EH (cell line): ENCODE measurements at places on chromosomes 3 and 15.
A peak's percentile ranks its signal among the peaks of the same experiment; 100 is the strongest.

DNA sequence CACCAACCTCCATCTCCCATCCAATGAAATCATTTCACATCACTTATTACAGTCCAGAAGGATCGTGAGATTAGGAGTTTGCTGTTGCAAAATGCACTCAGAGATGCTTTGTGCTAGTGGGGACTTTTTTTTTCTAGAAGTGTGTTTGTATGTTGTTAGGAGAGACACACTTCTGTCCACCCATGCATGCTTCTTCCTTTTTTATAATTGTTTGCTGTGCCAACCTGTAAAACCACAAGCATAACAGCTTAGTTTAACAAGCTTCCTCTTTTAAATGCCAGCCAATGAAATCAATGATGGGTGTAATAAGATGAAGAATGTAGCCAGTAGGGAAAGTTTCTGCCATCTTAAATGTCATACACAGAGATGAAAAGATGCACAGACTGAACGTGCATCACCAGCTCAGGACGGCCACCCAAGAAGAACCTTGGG lies 305.6 kb upstream of the STT3B start:
- no peak for DNase-seq

- DNase-seq, result no peak
Observed at GRCh38 chr3:60333710-60334109, 917.5 kb downstream of the FHIT start.

DNA sequence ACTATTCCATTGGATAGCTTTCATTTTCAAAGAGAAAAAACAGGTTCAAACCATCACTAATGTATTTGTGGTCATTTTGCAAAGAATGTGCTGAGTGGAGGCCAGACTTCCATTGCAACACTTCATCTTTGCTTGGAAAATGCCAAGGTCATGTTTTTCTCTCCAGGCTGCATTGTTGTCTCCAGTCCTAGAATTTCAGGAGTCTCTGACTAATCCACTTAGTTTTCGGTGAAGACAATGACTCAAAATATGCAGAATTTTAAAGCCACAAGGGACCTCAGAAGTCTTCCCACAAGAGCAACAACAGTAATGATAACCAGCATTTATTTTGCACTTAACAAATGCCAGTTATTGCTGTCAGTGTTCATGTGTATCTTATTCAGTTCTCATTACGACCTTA lies 277.0 kb downstream of the RYR3 start:
- DNase-seq, result no peak

GRCh38 chr3:168289471-168290008 lies 193.8 kb upstream of the GOLIM4 start:
- DNase-seq, result no peak

DNA sequence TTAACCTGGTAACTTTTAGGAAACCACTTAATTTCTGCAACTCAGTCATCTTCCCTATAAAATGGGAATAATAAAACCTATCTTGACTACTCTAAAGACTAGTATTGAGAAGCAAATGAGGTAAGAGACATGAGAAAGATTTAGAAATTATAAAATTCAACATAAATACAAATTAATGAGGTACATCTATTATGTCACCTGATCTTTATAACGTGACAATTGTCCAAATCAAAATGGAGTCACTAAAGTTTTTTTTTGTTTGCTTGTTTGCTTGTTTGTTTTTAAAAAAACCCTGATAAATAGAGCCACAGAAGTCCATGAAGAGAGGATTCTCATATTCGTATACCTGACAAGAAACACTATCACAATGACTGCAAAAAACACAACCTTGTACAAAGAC lies 242.8 kb downstream of the LRRN1 start:
- no peak for DNase-seq

DNA sequence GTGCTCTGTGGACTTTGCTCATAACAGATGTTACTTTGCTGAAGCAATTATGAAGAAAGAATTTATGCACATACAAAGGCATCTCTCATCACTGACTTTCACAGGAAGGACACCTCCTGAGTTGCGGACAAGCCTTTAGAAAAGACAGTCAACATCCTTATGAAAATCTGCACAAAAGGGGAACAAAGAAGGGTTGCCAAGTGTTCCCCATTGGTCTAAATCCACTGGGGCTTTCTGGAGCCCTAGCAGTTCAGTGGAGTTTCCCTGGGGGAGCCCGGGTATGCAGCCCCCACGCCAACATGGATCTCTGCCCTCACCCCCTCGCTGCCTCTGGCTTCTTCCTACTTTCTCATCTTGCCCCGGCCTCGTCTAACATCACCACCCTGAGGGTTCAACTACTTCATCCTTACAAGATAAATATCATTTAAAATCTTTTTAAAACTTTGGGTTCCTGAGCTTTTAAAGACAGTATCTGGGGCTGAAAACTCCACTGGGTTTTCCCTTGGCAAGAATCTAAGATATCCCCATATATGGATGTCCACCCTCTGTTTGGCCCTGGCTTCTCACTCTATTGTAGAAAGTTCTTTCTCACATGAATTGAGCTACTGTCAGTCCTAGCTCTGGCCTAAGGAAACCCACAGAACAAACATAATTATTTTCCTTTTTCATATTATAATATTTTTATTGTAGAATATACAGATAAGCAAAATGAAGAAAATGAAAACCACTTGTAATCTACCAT lies 207.9 kb upstream of the RGMA start:
- DNase-seq, result no peak

- DNase-seq, result peak; percentile 66
Observed at GRCh38 chr3:12638105-12638504, 25.8 kb downstream of the RAF1 start.

- peak; percentile 69 for DNase-seq
Observed at GRCh38 chr3:30611613-30612436, 5.4 kb downstream of the TGFBR2 start.

DNA sequence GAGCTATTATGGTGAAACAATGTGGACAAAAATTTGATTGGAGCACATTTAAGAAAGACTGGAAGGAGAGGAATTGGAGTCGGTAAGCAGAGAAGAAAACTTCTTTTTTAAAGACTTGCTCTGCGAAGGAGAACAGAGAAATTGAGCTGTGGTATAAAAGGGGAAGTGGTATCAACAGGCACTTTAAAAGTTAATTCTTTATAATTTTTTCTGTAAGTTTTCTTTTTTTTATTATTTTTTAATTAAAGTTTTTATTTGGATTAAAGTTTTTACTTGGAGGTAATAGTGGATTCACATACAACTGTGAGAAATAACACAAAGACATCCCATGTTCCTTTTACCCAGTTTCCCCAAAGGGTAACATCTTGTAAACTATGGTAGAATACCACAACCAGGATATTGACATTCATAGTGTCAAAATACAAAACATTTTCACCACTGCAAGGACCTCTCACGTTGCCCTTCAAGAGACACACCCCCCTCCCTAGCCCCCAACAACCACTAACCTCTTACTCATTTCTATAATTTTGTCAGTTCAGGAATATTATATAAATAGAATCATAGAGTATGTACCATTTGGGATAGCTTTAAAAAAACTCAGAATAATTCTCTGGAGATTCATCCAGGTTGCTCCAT lies 33.8 kb upstream of the XIRP1 start:
- DNase-seq, result no peak

GRCh38 chr3:74842141-74842540 lies 227.7 kb upstream of the CNTN3 start:
- no peak for DNase-seq

GRCh38 chr3:195906865-195907683 lies 1.3 kb downstream of the TNK2 start:
- peak; percentile 13 for DNase-seq

- no peak for DNase-seq
Observed at GRCh38 chr3:5427938-5428337, 240.4 kb downstream of the EDEM1 start.

DNA sequence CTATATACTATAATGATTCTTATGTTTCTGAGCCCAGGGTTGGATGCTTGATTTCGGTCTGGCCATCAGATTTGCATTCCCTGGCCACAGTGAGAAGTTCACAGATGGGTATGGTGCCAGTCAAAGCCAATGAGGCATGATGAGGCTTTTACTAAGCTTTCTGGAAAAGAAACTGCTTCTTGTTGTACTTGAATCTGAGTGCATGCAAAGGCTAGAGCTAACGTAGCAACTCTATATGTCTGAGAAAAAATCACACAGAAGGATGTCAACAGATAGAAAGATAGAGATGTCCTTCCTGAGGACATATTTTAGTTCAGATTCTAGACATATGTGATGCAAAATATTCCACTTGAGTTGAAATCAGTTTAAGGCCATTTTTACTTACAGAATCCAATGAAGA lies 608.1 kb downstream of the ROBO1 start:
- DNase-seq, result no peak

- DNase-seq, result peak; percentile 80
Observed at GRCh38 chr15:56835718-56836171, 82.7 kb upstream of the TCF12 start.

DNA sequence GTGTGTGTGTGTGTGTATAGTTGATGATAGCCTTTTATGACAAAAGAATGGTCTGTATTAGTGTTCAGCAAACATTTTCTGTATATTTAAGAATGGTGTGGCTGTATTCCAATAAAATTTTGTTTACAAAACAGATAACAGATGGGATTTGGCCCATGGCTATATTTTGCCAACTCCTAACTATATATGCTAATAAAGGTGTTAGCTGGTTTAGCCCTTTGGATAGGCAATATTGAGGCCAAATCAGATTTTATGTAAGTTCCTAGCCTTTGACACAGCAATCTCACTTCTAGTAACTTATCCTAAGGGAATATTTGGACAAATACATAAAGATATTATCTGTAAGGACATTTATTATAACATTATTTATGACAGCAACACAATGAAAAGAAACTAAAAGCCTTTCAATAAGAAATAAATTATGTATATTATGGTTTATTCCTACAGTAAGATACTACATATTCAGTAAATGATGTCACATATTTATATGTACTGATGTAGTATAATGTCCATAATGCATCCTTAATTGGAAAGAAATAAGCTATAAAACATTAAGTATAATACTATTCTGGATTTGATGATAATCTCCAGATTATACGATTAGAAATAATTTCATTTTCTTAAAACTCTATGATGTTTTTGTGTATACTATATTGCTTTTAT lies 264.0 kb downstream of the RBMS3 start:
- no peak for DNase-seq

DNA sequence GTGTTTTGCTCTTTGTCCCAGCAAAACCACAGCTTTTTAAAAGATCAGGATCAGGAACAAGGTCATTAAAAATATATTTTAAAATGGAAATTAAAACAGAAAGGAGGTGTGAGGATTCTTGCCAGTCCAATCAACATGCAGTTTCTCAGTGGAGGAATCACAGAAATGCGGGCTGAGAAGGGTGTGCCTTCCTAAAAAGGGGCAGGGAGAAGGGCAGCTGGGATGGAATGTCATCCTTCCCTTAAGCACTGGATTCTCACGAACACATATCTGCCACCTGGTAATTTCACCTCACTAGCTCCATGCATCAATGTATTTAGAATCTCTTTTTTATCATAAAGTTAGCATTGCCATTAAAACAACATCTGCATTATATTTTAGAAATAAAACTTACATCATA lies 21.4 kb downstream of the ABI3BP start:
- DNase-seq, result peak; percentile 40

DNA sequence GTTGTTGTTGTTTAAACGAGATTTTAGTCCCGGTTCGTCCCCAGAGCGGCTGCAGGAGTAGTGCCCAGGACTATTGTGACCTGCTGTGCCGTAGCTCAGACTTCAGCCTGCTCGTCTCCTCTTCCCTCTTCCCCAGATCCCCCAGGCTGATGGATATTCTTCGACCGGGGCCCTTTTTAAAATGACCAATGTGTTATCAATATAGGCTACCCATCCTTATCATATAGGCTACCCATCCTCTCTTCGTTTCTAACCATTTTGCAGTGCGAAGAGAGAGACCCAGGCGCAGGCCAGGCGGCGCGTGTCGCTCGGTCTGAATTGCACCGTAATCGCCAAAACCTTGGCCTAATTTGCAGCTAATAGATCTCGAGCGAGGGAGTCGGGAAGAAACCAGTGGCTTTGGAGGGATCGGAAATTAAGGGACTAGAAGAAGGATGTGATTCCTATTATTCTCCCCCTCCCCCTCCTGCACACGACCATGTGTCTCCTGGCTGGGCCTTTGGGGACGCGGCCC lies 23.0 kb downstream of the NR2F2 start:
- no peak for DNase-seq

DNA sequence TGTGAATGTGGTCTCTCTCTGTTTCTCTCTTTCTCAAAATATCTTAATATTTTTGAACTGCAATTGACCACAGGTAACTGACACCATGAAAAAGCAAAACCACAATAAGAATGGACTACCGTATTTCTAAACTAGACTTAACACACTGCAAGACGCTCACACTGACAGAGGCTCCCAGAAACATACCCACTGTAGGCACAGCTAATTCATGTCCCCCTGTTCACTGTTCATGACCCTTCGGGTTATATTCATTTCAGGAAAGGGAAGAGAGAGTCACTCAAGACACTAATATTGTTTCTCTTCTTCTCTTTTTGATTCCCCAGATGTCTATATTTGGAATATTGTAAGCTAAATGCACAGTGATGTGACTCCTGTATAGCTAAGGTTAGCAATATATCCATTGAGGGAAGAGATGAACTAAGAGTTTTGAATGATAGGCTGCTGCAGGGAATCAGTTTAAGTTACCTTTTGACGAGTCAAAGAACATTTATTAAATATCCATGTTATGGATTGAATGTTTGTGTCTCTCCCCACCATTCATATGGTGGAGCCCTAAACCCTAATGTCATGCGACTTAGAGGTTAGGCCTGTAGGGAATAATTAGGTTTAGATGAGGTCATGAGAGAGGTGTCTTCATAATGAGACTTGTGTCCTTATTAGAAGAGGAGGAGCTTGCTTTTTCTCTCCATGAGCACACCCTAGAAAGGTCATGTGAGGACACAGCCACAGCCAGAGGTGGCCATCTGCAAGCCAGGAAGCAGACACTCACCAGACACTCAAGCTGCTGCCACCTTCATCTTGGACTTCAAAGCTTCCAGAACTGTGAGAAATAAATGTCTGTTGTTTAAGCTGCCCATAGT lies 216.6 kb upstream of the GRM7 start:
- DNase-seq, result no peak

- no peak for DNase-seq
Observed at GRCh38 chr3:113831103-113831355, 7.6 kb upstream of the GRAMD1C start.

DNA sequence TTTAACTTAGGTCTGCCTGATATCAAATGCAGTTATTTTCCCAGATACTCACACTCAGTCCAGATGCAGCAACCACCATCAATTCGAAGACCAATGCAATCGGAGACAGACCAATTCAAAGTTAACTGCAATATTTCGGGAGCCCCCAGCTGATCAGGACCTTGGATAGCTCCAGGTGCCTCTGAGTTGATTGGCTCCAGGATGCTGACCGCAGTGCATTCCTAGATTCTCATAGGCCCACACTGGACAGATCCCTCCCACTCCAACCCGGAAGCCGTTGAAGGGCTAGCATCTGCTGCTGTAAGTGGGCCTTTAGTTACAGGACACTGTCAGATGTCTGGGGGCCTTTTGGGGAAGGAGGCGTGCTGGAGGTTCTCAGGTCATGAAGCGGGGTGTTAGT lies 89.5 kb upstream of the ATP2B2 start:
- DNase-seq, result peak; percentile 74

GRCh38 chr3:134644731-134645514 lies 5.9 kb downstream of the KY start:
- DNase-seq, result peak; percentile 11
